Fibroblast of skin of right quadriceps (primary cell): ENCODE measurements at places on chromosomes 12 and 14.

DNA sequence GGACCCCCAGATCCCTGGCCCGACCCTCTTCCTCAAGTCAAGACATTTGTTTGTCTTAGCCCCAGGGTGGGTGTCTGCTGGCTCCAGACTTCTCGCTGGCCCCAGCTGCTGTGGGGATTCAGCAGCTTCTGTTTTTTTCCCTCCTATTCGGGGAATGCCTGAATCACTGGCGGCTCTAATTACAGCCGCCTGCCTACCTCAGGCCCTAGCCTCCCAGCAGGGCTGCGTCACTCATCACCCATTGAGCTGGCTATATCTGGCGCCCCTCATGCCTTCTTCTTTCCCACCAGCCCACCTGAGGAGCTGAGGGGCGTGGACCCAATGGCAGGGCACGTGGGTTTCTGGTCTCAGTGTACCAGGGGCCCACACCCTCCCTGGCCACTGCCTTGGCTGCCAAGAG is 10.1 kb downstream of the KRT80 start:
- DNase-seq, result peak; percentile 89

- DNase-seq, result no peak
Measured at GRCh38 chr12:119363490-119363889, 29.0 kb downstream of the CCDC60 start.

DNA sequence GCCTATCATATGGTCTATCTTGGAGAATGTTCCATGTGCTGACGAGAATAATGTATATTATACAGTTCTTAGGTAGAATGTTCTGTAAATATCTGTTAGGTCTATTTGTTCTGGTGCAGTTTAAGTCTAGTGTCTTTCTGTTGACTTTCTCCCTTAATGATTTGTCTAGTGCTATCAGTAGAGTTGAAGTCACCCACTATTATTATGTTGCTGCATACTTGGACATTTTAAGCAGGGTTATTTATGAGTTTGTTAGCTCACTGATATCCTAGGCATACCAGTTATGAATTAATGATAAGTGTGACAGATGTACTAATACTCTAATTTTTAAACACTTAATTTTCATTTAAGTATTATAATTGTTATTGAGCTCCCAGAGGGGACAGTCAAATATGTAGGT is 292.5 kb downstream of the AKAP6 start:
- DNase-seq, result no peak

DNA sequence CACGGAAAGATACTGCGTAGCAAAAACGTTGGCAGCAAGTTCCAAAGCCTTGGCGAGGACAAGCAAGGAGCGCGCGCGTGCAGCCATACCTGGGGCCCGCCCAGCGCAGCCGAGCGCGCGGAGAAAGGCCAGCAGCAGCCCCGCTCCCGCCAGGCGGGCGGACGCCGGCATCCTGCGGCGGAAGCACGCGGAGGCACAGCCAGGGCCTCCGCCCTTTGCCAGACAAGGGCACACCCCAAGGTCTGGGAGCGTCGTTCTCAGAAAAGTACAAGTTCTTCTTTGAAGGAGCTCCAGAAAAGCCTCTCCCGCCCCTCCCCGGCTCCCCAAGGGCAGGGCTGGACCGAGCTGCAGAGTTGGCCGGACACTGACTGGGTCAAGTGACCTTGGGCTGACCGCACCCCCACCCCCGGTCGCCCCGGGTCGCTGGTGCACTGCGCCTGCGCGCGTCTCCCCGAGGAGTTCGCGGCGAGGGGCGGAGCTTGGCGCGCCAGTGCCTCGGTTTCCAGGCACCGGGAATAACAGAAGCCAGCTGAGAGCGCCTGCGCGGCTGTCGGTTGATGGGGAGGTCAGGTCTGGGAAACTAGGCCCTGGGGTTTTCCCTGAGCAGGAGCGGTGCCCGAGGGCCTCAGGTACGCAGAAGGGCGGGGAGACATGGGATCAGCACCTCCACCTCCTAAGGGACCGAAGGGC is at the start of gene ZC2HC1C:
Gene ZC2HC1C, plus strand, starts transcription at position 521 of the 690 bp plus-strand sequence. CDS start 933 bp downstream, outside the sequence.
- peak; percentile 78 for DNase-seq

GRCh38 chr12:29644536-29645162 is 139.1 kb downstream of the TMTC1 start:
- DNase-seq, result no peak

- DNase-seq, result no peak
Measured at GRCh38 chr12:69287556-69287955, 48.2 kb downstream of the CPSF6 start.

DNA sequence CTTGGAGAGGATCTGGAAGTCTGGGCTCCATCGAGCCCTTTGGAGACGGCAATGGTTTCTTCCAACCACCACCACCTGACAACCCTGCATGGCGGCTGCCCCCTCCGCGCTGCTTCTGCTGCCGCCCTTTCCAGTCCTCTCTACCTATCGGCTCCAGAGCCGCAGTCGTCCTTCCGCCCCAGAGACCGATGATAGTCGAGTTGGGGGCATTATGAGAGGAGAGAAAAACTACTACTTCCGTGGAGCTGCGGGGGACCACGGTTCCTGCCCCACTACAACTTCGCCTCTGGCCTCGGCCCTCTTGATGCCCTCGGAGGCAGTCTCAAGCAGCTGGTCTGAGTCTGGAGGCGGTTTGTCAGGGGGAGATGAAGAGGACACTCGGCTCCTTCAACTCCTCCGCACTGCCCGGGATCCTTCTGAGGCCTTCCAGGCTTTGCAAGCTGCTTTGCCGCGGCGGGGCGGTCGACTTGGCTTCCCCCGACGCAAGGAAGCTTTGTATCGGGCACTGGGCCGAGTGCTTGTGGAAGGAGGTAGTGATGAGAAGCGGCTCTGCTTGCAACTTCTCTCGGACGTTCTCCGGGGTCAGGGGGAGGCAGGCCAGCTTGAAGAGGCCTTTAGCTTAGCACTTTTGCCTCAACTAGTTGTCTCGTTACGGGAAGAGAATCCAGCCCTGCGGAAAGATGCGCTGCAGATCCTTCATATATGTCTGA is 499 bp downstream of the TOGARAM1 start:
- DNase-seq, result peak; percentile 23

DNA sequence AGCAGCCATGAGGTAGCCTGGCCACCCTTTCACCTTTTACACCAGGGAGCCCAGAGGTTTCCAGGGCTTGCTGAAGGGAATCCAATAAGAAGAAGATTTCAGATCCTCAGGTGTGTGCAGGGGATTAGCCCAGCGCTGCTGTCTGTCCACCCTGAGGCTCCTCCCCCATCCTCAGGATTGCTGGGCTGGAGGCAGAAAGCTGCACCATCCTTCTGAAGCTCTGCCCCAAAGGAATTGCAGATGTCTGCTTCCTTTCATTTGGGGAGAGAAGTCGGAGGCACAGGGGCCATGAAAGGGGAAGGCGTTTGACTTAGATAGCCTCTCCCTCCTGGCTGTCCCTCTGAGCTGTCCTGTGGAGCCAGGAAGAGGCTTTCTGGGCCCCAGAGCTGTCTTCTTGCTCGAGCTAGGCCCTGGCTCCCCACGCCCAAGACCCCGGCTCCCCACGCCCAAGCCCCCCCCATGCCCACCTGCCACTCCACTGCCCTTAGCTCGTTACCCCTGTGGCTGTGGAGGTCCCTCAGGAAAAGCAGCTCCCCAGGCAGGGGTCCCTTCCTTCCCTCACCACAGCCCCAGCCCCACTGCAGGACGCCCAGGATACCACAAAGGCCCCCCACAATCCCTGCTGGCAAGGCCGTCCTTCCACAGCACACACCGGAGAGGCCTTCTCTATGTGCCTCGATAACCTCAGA is 359.0 kb downstream of the CACNA1C start:
- DNase-seq, result no peak

GRCh38 chr12:83904175-83904574 is 1008.4 kb downstream of the SLC6A15 start:
- DNase-seq, result no peak

GRCh38 chr14:49303946-49304516 is 282.1 kb downstream of the RPS29 start:
- peak; percentile 19 for DNase-seq

GRCh38 chr14:93909429-93910128 is 17.6 kb upstream of the FAM181A start:
- DNase-seq, result no peak

DNA sequence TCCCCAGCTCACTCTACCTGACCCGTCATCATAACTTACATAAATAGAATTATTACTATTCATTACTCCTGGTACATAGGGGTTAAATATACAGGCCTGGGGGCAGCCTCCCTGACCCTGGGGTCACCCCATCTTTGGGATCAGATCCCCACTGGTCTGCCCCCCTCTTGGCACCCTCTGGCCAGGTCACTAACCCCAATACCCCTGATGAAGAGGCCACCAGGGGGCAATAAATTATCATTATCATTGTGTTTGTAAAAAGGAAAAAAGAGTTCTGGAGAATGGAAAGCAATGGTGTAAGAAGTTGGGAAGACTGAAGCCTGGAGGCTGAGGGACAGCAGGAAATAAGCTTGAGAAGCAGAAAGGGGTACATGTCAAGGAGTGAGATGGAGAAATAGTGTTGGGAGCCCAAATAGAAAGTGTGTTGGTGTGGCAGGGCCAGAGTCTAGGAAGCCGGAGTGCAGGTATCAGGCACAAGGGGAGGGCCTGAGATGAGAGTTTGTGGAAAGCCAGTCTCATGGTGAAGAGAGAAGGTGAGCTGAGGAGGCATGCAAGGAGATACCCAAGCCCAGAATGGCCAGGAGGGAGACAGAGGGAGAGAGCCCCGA is 6.1 kb upstream of the AAAS start:
- DNase-seq, result no peak

DNA sequence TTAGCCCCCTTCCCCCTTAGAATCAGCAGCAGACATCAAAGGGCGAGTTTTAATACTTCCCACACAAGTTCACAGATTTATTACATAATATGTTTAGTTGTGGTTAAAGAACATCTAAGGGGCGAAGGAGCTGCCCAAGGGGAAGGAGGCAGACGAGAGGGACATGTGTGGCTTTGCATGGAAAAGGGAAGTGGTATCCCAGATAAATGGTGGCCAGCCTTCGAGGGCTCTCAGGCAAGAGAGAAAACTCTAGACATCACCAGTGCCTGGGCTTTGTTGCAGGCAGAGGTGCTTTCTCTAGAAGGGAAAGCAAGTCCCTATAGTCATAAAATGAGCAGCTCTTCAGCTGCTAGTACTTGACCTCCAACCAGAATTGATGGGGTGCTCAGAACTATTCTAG is 121.2 kb downstream of the CACNA1C start:
- no peak for DNase-seq

DNA sequence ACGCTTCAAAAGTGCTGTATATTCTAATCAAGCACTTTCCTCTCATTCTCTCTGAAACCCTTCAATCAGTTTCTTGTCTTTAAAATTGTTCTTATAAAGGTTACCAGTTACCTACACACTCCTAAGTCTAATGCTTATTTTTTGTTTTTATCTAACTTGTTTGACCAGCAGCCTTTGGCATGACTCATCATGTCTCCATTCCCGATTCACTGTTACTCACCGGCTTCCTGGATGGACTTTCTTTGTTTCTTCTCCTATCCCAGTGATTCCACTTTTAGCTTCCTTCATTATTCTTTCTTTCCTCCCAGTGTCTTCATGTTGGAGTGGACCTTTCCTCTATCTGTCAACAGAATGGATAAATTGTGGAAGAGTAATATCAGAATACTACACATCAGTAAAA is 368.6 kb upstream of the CCDC196 start:
- peak; percentile 74 for DNase-seq

- DNase-seq, result no peak
Measured at GRCh38 chr12:51368640-51369517, 22.3 kb downstream of the GALNT6 start.

DNA sequence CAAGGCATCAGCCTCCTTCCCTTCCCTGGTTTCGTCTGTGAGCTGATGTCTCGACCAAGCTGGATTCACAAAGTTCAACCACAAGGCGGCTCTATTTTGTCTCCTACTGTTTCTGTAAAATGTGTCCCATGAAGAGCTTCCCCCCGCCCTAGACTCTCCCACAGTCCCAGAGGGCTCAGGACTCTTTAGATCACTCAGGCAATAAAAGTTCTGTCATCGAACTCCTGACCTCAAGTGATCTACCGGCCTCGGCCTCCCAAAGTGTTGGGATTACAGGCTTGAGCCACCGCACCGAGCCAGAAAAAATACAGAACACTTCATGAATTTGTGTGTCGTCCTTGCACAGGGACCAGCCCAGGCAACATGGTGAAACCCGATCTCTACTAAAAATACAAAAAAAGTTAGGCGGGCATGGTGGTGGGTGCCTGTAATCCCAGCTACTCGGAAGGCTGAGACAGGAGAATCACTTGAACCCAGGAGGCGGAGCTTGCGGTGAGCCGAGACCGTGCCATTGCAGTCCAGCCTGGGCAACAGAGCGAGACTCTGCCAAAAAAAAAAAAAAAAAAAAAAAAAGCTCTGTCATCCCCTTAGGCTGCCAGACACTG is 149.4 kb downstream of the BCL11B start:
- DNase-seq, result no peak

- DNase-seq, result no peak
Measured at GRCh38 chr14:96103560-96104460, 64.6 kb downstream of the C14orf132 start.

GRCh38 chr12:93060666-93061472 is 131.8 kb upstream of the EEA1 start:
- peak; percentile 79 for DNase-seq

DNA sequence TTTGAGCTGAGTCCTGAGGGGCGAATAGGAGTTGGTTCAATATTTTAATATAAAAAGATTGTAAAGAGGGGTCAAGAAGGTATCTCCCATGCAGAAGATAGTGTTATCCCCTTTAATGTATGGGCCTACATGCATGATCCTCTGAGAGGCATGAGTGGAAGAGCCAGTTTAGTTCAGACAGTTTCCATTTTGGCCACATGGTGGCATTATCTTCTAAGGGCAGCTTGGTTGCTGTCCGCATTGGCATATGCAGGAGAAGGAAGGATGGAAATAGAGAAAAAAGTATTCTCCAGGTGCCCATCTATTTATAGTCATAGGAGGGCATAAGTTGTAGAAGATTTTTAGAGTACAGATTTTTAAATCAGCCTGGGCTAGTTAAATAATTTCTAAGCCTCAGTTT is 5.4 kb downstream of the SAMD4A start:
- peak; percentile 36 for DNase-seq

DNA sequence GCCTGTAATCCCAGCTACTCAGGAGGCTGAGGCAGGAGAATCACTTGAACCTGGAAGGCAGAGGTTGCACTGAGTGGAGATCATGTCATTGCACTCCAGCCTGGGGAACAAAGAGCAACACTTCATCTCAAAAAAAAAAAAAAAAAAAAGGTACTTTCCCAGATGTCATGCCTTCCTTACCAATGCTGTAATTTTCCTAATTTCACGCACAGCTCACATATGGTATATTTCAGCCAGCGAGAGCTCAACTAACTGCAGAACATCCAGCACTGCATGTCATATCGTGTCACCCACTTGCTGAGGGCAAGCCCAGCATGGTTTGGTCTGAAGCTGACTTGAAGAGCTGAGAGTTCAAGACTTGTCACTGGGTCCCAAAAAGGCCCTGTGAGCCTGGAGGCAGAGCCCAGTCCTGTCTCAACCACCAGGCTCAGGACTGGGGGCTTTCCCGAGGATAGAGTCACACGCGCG is 29.0 kb downstream of the NFKBIA start:
- DNase-seq, result peak; percentile 35

- no peak for DNase-seq
Measured at GRCh38 chr12:61891632-61892031, 368.6 kb upstream of the USP15 start.

GRCh38 chr12:79200176-79200575 is 335.6 kb downstream of the SYT1 start:
- DNase-seq, result no peak
